ENCODE measurements at places on chromosomes 7 and 10. TPM values are rescaled to one million over a fixed set of nuclear protein-coding genes. Genes with fewer than 3 reads are reported as not detected.

The GHRHR gene
- polyA plus RNA-seq = not detected

DNA sequence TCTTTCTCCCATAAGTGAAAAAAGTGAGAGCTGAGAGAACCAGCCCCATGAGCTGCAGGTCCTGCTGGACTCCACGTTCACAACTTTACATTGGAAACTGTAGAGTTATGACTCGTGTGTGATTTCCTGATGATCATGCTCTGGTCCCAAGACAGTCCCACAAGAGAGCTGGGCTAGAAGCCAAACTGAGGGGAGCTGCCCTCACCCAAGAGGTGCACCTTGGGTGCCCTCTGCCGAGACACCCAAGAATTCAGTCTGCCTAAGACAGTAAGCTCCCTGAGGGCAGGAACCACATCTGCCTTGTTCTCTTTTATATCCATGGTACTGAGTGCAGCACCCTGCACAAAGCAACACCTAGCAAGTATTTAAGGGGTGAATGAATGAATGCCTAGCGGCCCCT is 112.8 kb upstream of the SFMBT2 start:
- DNase-seq = no peak

DNA sequence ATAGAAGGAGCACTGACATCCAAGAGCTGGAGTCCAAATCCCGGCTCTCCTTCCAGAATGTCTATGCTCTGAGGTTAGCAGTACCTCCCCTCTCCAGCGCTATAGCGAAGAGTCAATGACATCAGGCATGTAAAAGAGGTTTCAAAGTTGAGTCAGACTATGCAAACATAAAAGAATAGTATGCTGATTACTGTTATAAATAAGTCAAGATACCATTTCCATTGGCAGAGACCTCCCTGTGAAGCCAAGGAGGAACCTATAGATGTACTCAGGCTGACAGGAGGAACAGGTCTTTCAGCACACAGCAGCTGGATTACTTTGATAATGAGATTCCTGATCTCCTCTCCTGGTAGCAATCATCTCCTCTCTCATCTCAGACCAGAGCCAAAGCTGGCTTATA is 103.9 kb upstream of the EFCAB10 start:
- no peak for DNase-seq

DNA sequence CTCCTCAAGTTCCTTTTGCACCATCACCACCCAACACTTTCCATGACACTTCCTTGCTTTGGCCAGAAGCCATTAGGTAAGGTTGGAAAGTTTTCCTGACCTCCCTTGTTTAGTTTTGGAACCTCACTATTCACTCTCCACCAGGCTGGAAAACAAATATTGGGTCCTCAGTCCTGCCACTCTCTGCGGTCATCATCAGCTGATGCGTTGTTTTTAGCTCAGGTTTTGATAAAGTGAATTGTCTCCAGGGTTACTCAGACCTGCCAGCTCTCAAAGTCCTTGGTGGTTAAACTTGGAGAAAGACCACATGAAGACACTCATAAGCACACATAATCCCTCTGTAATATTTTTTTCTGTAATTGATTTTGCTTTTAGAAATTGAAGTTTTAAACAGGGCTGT is 55.5 kb downstream of the CCDC186 start:
- no peak for DNase-seq

GRCh38 chr10:22701132-22701826 is 13.1 kb downstream of the PIP4K2A start:
- no peak for DNase-seq

GRCh38 chr7:123719197-123719721 is 29.5 kb downstream of the WASL start:
- no peak for DNase-seq

DNA sequence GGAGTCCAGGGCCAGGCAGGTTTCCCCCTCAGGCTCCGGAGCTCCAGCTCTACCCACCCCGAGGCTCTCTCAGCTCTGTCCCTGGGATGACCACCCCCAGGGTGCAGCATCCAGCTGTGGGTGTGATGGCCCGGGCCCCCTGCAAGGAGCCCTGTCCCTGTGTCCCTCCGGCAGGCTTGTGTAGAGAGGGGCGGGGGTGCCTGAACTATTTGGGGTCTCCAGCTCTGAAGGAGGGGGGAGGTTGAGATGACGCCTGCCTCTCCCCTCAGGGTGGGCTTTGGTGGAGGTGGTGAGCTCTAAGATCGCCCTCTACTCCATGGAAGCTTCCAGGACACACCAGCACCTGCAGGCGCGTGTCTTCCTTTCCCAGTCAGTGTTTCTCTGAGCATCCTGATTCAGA is 39.4 kb downstream of the ADRA2A start:
- no peak for DNase-seq

All from keratinocyte (primary cell).